ENCODE measurements at places on chromosomes 16 and 17.
A peak's percentile ranks its signal among the peaks of the same experiment; 100 is the strongest.

DNA sequence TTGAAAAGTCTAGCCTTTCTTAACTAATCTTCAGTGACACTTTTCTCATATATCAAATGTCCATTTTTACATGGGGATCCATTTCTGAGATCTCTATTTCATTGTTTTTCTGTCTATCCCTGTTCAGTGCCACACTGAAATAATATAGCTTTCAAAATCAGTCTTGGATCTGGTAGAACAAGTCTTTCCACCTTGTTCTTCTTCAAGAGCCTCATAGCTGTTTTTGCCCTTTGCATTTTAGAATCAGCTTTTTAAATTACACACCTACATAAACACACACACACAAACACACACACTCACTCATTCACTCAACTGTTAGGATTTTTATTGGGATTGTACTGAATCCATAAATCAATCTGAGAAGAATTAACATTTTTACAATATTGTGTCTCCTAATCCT, 19.2 kb downstream of the GSDMB start:
- no peak for DNase-seq

- no peak for DNase-seq
These were observed 31.3 kb downstream of the ZCCHC14 start for GRCh38 chr16:87461466-87461991.

GRCh38 chr17:61343576-61343975, 56.1 kb upstream of the TBX2 start:
- no peak for DNase-seq

DNA sequence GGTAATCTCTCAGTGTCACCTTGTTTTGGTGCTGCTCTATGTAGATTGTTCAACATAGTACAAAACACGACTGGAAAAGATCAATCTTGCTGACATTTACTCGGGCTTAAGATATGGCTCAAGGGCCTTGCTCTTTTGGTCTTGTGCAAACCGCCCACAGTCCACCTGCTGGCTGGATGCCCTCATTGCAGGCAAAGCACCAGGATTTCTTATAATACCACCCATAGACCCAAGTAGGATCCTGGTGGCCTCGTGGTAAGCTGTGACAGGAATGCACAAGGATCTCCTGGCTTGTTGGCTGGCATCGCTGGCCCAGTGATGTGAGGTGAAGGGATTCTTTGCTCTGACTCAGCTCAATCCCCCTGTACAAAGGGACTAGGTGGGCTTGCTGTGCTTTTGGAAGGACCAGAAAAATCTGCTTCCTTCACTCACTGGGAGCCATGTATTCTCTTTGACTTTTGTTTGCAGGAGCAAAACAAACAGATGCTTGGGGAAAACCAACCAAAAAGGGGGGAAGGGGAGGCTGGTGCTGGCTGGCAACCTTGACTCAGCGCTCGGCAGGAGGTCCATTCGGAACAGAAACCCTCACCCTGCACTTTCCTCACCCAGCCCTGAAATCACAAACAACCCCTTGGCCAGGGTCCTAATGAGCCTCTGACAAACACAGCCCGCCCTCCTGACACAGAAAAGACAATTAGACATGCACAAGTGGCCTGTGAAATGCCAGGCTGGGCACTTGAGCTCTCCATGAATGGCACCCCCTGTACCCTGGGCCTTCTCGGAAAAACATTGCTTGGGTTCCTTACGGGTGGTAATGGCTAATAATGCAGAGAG, 36.6 kb upstream of the MED9 start:
- peak; percentile 82 for DNase-seq

- no peak for DNase-seq
These were observed 184.8 kb upstream of the ZFHX3 start for GRCh38 chr16:73232555-73233328.

- DNase-seq = no peak
These were observed 1.1 kb upstream of the RAPGEFL1 start for GRCh38 chr17:40175928-40176753.

GRCh38 chr17:49952912-49953497, 16.0 kb upstream of the DLX4 start:
- no peak for DNase-seq

DNA sequence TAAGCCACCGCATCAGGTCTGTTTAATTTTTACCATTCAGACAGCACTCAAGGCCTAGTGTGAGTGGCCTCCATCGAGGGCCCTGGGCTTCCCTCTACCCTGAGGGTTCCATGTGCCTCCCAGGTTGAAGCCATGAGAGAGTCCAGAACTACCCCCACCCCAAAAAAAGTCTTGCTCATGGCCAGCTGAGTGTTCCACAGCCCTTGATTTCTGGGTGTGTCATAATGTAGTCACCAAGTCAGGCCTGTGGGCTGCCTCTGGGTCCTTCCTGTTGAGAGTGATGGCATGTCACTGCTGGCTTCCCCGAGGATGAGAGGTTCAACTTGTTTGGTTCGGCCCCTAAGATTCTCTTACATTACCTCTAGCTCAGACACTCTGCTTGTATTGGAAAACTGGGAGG, 100.6 kb downstream of the PITPNC1 start:
- DNase-seq = peak; percentile 57

DNA sequence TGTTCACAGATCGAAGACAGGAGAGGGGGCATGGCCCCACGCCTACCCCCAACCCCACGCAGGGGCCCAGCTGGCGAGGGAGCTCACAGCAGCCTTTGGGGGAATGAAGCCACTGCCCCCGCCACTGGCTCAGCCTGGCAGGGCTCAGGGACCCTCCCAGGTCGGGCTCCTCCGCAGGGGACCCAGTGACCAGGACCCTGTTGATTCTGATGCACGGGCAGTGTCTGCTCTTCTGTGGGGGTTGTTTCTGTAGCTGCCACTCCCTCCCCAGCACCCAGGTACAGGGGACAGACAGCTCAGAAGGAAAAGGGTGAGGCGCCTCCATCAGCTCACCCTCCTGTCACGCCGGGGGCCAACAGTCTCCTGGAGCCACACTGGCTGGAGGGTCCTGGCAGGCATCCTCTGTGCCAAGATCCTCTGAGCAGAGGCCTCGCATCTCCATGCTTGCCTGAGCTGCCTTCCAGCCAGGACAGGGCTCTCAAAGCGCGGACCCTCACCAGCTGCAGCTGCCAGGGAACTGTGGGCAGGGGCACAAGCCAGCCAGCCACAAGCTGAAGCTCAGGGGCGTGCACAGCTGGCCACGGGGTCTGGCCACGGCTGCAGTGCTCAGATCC, 49.1 kb downstream of the ZNF778 start:
- DNase-seq = no peak

DNA sequence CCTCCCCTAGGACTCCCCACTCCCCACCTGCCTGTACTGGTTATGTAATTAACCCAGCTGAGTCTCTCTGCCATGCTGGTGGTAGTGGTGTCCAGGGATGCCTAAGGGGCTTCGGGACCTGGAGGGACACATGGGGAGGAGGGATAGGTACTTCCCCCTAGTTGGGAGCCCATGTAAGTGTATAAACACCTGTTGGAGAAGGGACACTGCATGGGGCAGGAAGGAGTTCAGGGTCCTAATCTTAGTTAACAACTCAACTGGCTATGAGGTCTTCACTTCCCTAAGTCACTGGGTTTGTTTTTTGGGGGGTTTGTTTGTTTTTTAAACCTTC, 1.3 kb downstream of the RASL10B start:
- no peak for DNase-seq

DNA sequence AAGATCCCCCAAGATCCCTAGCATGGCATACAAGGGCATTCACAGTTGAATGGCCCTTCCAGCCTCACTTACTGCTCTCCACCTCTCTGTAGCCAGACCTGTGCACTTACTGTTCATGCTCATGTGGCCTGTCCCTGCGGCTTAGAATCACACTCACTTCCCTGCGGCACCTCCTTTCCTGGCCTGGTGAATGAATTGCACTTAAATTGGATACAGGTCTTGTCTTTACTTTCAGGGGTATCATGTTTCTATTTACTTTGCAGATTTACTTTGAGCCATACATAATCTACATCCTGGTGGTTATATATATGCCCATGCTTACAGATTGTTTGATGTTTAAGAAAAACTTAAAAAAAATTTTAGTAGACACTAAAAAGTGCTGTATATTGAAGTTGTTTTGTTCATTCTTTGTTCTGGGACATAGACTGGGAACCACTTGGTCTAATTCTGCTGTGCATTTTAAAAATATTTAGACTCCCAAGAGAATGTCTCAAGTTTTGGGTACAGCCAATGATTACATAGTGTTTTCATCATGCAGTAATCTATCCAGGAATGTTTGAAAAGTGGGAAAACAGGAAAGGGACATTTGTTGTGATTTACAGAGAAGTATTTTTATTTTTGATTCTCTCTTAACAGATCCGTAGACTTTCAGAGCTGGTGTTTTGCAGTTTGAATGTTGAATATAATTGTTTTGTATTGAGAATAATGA, 63.9 kb downstream of the NUP88 start:
- DNase-seq = no peak

- no peak for DNase-seq
These were observed 22.6 kb downstream of the TBC1D16 start for GRCh38 chr17:80012765-80013741.

- DNase-seq = peak; percentile 83
These were observed 23.2 kb upstream of the NTN1 start for GRCh38 chr17:8997994-8998628.

- no peak for DNase-seq
These were observed 132.5 kb downstream of the AATF start for GRCh38 chr17:37081287-37081686.

DNA sequence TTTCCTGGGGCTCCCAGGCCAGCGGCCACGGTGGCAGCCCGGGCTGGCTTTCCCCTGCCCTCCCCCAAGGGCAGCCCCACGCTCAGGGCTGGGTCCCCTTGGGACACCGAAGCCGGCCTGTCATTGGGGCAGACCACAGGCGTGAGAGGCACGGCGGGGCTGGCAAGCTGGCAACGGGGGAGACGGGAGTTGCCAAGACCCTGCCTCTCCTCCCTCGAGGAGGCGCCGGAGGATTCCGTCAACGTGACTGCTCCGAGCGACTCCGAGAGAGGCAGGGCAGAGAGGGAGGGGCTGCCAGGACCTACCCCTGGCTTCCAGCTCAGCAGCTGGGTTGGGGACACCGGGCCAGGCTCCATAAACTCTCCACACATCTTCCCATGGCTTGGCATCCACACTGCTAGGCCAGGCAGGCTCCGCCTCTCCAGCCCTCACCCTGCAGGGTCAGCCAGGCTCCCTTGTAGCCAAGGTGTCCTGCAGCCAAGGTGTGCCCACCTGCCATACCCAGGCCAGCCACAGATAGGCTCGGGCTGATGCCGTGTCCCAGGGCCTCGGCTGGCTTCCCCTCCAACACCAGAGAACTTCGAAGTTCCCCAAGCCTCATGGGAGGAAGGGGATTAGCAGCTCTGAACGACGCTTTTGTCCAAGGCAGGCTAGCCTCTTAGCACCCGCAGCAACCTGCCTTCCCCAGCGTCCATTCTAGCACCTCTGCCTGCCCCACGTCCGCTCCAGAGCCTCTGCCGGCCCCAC, 25.5 kb downstream of the TIMM22 start:
- DNase-seq = no peak

- no peak for DNase-seq
These were observed 48.5 kb upstream of the RBFOX3 start for GRCh38 chr17:79659376-79659775.

DNA sequence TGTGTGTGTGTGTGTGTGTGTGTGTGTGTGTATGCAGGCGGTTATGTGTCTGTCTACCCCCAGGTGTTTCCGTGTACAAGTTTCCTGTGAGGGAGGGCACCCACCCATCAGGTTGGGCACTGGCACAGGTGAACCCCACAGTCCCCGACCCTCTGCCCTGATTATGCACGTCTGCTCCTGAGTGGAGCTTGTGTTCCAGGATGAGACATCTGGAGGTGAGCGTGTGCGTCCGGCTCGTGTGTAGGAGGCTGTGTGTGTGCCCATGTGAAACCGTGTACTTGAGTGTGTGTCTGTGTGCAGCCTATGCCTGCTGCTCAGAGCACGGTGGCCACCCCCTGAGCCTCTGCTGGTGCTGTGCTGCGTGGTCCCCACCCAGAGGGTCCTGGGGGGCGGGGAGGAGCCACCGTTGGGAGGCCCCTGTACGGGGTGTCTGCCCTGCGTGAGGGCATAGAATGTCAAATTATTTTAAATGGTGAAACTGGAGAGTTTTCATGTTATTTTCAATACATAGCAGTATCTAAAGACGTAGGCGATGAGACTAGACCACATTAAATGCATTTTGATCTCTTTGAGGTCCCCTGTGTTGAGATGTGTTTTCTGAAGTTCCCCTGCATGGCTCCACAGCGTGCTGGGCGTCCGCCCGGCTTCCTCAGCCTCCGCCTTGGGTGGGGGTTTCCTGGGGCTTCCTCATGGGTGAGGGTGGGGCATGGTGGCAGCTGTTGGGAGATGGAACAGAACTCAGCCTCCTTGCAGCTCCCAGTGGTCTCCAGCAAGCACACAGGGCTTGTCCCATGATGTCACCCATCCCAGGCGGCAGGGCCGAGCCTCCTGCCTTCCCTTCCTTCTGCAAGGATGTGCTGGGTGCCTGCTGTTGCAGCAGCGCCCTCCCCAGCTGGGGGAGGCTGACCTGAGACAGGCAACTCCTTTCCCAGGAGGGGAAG, 43.4 kb downstream of the KCNJ12 start:
- peak; percentile 68 for DNase-seq

DNA sequence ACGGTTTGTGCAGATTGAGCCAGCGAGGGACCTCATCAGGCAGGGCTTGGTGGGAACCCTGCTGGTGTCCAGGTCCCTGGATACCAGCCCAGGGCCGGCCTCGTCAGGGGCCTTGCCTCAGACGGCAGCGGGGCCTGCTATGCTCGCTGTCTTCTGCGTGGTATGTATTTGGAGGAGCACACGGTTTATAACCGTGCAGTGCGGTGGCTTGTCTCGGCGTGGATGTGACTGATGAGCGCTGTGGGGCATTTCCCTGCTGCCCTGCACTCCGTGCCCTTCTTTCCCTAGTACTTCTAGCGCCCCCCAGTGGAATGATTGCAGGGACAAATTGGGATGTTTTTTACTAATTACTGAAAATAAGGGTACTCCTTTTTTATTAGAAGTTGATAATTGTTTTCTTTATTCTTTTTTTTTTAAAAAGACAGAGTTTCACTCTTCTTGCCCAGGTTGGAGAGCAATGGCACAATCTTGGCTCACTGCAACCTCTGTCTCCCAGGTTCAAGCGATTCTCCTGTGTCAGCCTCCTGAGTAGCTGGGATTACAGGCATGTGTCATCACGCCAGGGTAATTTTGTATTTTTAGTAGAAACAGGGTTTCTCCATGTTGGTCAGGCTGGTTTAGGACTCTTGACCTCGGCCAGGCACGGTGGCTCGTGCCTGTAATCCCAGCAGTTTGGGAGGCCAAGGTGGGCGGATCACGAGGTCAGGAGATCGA, 15.3 kb downstream of the TBCD start:
- no peak for DNase-seq
